Astrocyte of the cerebellum (primary cell): ENCODE measurements at places on chromosomes 6 and 20.
A peak's percentile ranks its signal among the peaks of the same experiment; 100 is the strongest.

DNA sequence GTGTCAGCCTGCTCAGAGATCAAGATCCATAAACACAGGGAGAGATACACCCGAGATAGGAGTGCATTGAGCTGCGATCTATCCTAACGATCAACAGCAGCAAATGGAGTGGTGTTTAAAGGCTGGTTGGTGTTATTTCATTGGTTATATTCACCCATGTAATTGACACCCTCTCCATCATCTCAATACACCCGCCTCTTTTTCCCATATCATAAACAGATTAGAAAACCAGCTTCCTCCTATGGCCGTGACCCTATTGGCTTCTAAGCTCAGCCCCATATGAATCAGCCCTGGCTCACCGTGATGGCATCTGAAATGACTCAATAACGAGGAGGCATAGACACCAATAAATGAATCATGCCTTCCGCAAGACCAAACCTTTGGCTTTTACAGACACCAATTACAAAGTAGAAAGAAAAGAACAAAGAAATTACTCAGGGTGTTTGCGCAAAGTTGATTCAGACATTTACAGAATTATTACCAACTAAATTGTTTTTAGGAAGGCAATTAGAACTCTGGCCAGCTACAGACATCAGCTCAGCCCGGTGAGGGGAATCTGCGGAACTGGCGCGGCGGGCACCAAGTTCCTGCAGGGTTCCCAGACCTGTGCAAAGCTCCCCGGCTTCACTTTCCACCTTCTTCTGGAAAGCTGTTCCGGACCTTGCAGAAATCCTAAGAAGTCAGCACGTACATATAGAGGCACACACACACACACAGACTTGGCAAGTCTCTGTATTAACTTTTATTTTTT lies 11.5 kb downstream of the PMEPA1 start:
- DNase-seq, result peak; percentile 92

GRCh38 chr6:54289426-54289825 lies 18.8 kb upstream of the TINAG start:
- no peak for DNase-seq

DNA sequence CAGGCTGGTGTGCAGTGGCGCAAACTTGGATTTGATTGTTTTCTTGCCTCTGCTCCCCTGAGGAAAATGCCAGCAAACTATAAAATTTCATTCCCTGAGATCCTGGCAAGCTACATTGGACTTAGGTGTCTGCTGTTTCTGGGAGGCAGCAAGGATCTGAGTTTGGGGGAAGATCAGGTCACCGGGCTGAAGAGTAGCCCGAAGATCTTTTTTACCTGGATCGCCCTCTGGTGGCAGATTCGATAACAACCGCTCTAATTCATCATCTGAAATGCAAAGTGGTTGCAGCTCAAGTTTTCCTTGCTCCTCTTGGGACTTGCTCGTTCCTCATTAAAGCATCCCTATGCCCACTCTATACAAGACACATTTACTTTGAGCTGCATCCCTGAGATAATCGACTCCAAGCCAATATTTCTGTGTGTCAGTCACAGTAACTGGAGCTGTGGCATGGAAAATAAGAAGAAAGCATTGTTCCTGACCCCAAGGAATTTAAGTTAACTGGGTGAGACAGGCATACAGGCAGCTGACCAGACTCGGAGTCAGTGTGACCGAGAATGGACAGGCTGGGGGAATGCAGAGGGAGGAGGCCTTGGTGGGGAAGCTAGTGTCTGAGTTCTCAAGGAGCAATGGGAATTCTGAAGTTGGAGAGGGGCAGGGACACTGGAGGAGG lies 131.8 kb upstream of the PROKR2 start:
- DNase-seq, result peak; percentile 3

DNA sequence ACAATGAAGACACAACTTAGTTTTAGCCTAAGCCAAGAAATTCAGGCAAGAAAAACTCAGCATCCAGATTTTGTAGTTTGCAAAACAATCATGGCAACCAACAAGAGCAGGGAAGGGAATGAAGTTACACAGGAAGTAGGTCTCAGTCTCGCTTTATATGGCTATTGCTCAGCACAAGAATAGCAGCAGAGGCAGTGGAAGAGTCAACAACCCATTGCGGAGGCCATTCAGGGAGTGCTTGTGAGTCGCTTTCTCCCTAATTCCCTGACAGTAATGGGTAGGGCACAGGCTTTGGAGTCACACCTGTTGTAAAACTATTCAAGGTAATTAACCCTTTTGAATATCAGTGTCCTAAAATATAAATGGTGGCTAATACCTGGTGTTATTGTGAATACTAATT lies 238.5 kb downstream of the HDGFL1 start:
- DNase-seq, result no peak

GRCh38 chr20:47361057-47361915 lies 4.8 kb upstream of the ZMYND8 start:
- no peak for DNase-seq

GRCh38 chr6:6346427-6347023 lies 26.1 kb upstream of the F13A1 start:
- DNase-seq, result no peak

DNA sequence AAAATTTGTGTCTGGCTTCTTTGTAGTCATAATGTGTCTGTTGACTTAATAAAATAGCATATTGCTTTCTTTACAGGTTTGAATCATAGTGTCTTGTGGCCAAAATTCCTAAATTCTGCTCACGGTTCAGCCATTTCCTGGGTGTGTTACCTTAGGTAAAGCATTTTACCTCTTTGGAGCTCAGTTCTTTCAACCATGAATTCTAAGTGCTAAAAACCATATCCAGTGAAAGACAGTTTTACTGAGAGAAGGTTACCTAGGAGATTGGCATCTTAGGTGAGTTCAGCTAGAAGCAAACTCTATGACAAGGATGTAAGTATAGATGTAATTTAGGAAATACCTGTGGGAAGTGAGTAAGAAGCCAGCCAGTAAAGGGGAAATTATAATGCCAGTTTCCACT lies 20.7 kb downstream of the CRYBG1 start:
- no peak for DNase-seq

- DNase-seq, result no peak
Measured at GRCh38 chr6:42391441-42391840, 60.3 kb downstream of the TRERF1 start.

DNA sequence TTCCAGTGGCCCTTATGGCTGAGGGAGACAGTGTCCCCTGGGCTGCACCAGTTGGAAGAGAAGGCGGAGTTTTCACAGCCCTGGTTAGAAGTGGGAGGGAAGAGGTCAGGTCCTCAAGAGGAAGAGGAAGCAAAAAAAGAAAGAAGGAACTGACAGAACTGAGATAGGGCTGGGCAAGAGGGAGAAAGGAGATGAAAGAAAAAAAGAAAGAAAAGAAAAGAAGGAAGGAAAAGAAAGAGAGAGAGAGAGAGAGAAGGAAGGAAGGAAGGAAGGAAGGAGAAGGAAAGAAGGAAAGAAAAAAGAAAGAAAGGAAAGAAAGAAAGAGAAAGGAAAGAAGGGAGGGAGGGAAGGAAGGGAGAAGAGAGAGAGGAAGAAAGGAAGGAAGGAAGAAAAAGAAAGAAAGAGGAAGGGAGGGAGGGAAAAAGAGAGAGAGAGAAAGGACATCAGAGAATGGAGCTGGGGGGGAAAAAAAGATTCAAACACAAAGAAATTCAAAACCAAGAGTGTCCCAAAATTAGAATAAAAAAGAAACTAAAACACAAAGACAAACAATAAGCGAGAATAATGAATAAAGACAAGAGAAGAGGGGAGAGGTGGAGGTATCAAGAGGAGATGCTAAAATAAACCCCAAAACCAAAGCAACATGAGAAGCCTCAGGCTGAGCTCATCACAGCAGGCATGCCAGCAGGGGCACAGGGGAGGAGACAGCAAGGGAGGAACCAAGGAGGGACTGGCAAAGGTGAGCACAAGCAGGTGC lies 5.3 kb upstream of the FUCA2 start:
- DNase-seq, result no peak

DNA sequence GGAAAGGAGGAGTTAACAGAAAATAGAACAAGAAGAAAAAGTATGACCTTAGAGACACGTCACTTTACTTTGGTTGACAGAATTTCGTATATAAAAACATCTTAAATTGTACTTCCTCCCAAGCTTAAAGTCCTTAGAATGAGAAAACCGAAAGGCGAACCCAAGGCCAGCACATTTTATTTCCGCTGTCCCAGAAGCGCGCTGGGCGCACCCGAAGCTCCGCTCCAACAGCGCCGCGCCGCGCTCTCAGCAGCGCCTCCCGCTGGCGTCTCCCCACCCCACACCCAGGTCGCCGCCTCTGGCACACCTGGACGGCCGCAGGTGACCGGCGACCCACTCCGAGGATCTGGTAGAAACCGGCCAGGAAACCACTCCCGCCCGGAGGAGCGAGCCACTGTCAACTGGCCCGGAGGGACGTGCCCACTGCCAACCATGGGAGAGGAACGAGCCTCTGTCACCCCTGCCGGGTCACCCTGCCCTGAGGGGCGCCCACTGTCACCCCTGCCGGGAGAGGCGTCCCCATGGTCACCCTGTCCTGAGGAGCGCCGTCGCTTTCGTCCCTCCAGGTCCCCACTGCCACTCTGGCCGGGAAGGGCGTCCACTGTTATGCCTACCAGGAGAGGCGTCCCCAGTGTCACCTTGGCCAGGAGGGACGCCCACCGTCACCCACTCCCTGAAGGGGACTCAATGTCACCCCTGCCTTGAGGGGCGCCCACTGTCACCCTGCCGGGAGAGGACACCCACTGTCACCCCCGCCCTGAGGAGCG lies 824 bp downstream of the MPC1 start:
- DNase-seq, result no peak

- DNase-seq, result no peak
Measured at GRCh38 chr6:87806635-87807034, 104.6 kb upstream of the AKIRIN2 start.

GRCh38 chr6:105111871-105112270 lies 67.9 kb downstream of the POPDC3 start:
- DNase-seq, result no peak

GRCh38 chr6:87645080-87645479 lies 55.1 kb downstream of the ORC3 start:
- DNase-seq, result no peak

DNA sequence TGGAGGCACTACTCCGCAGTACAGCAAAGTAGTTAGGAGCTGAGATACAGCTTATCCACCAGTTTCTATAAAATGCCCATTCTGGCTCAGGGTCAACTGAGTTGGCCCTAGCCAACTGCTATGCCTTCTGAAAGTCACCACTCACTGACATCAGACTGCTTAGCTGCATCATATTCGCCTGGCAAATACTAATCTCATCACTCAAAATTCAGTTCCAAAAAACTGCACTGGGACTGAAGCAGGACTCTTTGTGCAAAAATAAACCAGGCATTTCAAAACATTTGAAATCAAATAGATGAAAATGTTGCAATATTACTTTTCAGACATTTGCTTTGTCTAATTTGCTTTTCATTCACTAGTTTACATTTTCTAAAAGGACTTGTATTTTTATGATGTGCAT lies 230.0 kb downstream of the ALDH8A1 start:
- DNase-seq, result no peak

- no peak for DNase-seq
Measured at GRCh38 chr6:131828080-131828479, 20.3 kb downstream of the ENPP1 start.

GRCh38 chr6:24613361-24614042 lies 32.5 kb downstream of the KIAA0319 start:
- no peak for DNase-seq

- DNase-seq, result no peak
Measured at GRCh38 chr6:32046450-32047083, 8.4 kb downstream of the CYP21A2 start.

DNA sequence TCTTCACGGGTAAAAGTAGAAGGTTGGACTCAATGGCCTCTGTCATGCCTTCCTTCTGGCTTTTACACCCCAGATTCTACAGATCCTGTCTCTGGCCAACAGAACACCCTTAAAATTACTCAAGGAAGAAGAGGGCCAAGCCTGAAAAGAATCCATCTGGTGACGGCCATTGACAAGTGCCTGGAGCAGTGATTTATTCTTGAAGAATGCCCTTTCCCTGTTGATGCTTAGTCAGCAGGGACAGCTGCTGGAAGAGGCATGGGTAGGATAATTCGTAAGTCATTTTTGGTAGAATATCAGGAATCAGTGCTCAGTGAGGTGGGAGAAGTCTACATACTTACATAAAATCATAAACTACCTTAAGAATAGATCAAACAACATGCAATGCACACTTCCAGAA lies 397.9 kb downstream of the SAMD5 start:
- DNase-seq, result no peak

GRCh38 chr20:19975901-19976300 lies 41.3 kb upstream of the NAA20 start:
- DNase-seq, result no peak

DNA sequence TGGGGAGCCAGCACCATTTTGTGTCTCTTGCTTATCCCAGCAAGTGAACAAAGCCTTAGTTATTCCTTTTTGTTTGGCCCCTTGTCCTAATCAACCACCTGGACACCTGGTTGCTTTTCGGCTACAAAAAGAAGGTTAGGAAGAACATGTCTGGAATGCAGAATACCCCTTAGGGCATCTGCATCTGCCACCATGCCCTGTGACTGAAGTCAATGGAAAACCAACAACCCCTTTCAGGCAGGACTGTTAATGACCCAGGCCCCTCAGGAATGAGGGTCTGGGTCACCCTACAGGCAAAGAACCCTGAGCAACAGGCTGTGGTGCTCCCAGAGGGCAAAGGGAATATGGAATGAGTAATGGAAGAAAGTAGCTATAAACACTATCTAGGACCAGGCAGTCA lies 78.5 kb downstream of the PDE10A start:
- DNase-seq, result no peak

DNA sequence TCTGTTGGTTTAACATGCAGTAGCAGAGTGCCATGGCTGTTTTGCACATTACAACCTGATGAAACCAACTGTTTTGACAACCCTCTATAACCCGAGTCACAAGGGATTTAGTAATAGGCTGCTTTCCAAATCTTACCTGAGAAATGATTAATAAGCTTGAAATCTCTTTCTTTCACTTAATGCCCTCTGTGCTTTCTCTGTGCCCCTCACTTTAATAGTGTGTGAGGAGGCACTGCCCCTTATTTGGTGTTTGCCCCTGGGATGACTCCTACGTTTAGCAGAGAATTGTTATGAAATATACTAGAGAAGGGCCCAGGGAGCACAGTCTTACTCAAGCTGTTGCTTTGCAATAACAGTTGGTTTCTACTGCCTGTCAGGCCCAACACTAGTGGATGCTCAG lies 31.0 kb upstream of the PTCHD4 start:
- DNase-seq, result no peak

DNA sequence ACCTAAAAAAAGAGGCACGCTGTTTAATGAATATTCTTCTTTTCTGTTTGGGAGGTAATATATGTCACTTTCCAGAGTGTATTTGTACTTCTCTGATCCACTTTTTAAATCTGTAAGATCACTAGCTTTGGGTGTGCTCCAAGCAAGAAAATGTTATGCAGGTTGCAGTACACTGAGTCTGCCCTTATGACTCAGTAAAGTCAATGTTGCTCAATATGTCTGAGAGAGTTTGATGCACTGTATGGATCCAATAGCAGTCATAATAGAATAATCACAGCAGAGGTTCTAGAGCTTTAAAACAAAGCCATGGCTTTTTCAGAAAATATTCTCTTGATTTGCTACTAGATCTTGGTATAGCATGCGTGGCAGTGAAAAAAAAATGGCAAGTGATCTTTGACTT lies 525.3 kb upstream of the HTR1E start:
- no peak for DNase-seq
